Thymus (tissue), 14 donors: ENCODE measurements at places on chromosomes 2 and 18. TPM values are rescaled to one million over a fixed set of nuclear protein-coding genes. Genes with fewer than 3 reads are reported as not detected.
A peak's percentile ranks its signal among the peaks of the same experiment; 100 is the strongest.

NR4A2 gene
- total RNA-seq, result 0.61 TPM

DSC2 gene
- 11.1 TPM for total RNA-seq

CROCC2 gene
- total RNA-seq, result not detected

HMSD gene
- total RNA-seq, result 2.7 TPM

CTAGE1 gene
- not detected for total RNA-seq

LYPD6B gene
- total RNA-seq, result 0.24 TPM

ASXL2 gene
- total RNA-seq, result 7.4 TPM

CRYGD gene
- total RNA-seq, result not detected

MAP3K19 gene
- total RNA-seq, result 0.05 TPM

IL1RN gene
- total RNA-seq, result 2.7 TPM

LBH gene
- 149 TPM for total RNA-seq

ANTXR1 gene
- 4.4 TPM for total RNA-seq

HOXD12 gene
- not detected for total RNA-seq

DNA sequence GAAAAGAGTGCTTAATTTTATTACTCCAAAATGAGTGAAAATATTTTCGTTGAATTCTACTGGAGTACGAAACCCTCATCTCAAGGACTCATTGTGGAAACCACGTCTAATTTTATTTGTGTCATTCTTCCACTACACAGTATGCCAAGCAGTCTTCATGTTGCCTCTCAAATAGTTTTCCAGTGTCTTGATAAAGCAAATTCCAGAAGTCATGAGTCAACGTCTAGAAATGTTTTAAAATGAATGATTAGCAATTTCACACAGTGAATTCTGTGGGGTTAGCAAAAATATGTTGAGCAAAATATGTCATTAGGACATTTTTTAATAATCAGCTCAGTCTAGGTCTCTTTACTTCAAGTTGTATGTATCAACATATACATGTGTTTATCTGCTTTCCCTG, 865.5 kb downstream of the DSC3 start:
- DNase-seq, result no peak

DNA sequence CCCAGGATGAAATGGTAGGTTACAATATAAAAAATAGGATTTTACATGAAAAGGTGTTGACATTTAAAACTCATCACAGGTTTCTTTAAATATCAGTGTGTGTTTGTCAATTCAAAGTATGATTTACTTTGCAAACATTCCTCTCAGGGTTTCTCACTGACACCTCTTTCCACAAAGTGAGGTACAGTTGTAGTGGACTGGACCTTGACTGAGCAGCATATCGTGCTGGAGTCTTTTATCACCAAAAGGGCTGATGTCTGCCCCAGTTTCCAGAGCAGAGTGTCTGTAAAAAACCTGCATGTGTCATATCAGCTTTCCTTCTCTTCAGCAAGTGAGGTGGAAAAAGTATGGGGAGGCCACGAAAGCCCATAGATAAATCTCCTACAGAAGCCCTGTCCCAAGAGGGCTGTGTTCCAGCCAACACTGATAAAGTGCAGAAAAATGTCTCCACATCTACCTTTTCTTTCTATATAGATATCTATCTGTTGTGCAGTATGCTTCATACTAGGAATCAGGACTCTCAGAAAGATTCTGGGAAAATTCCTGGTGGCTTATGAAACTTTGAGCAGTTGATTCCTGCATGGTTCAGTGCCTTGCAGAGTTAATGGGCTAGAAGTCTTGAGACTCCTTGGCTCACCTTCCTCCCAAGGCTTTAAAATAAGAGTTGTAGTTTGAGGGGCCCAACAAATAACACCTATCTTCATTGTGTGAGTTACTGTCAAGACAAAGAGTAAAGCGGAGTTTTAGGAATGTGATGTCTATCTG, 6.9 kb downstream of the ACYP2 start:
- no peak for DNase-seq

- no peak for DNase-seq
Measured at GRCh38 chr2:215797676-215798075, 215.7 kb downstream of the MREG start.

DNA sequence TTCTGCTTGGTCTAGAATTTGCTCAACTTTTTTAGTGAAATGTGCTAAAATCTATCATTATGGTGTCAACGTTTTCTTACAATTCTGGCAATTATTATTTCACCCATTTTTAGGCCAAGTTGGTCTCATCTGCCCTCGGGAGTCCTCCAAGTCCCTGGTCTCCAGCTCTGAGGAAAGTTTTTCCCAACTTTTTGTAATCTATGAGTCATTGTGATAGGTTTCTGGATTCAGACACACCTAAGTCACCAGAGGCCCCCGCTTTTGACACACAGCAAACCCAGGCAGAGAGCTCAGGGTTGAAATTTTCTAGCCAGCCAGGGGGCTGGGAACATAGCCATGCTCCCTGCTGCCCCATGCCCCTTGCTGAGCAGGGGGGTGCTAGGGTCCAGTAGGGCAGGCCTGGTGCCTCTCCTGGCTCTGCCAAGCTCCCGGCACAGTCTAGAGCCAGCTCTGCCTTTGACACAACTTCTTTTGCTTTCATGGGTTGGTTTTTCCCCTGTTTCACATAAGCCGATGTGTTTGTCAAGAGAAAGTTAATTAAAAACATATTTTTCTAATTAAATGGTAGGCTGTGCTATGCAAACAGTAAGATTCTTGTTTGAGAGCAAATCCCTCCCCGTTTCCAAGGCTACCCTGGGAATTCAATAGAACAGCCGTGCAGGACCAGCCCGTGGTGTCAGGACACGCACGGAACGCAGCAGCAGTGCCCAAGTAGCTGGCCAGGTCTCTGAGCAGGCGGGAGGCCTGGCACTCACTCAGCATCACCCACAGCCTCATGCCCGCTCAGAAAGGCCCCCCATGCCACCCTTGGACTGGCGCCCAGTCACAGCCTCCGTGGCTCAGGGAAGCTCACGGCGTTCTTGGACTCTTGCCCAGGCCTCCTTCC, 25.5 kb upstream of the SNED1 start:
- no peak for DNase-seq

- no peak for DNase-seq
Measured at GRCh38 chr2:5315041-5315440, 377.1 kb upstream of the SOX11 start.

DNA sequence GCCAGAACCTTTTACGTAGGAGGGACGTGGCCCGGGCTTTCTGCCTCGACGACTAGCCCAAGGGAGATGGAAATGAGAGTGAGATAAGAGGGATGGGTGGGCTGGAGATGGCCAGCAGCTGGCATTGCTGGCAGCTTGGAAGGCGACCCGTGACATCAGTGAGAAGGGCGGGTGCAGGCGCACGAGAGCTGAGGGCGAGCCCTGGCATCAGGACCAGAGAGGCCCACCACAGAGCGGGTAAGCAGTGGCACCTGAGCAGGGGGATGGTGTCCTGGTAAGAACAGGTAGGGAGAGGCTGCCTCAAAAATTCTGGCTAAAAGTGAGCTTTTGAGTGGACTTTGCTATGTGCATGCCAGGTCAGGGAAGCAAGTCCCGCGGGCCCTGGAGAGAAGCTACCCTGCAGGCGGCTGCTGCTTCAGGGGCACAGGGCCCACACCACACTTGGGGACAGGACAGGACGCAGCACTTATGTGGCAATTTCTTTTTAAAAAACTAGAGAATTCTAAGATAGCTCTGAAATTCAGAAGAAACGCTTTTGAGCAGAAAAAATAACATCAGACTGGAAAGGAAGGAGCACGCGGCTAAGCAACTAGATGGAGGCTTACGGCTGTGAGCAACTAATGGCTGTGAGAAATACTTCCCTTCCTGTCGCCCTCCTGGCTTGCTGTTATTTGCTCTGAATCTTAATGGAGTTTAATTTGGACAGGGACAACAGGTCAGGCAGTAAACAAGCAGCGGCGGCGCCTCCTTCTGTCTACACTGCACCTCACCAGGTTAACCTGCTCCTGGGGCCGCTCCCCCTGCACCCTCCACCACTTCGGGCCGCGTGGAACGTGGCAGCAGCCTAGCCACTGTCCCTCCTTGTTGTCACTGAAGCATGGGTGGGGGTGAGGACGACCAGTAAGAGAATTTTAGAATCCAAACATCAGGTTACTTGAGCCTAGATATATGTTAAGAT, 20.5 kb downstream of the THAP4 start:
- no peak for DNase-seq

DNA sequence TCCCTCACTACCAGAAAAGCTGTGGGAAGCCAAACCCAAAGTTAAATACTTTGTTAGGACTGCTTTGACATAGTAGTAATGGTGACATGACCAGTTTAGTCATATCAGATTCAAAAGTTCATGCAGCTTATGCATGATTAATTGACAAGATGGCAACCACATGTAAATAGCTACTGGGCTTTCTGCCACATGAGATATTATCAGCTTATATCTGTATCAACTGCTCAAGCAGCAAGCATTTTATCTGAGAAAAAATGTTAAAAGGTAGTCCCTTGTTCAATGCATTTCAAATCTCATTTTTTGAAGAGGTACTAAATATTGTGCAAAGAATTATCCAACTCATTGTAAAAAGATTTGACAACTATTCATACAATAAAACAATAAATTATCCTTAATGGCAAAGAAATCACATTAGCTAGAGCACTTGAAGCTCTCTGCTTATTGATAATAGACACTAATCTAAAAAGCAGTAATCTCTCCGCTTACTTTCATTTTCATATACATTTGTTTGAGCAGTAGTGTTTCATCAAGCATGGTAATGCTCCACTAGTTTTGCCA, 993.6 kb upstream of the NXPH2 start:
- DNase-seq, result no peak

DNA sequence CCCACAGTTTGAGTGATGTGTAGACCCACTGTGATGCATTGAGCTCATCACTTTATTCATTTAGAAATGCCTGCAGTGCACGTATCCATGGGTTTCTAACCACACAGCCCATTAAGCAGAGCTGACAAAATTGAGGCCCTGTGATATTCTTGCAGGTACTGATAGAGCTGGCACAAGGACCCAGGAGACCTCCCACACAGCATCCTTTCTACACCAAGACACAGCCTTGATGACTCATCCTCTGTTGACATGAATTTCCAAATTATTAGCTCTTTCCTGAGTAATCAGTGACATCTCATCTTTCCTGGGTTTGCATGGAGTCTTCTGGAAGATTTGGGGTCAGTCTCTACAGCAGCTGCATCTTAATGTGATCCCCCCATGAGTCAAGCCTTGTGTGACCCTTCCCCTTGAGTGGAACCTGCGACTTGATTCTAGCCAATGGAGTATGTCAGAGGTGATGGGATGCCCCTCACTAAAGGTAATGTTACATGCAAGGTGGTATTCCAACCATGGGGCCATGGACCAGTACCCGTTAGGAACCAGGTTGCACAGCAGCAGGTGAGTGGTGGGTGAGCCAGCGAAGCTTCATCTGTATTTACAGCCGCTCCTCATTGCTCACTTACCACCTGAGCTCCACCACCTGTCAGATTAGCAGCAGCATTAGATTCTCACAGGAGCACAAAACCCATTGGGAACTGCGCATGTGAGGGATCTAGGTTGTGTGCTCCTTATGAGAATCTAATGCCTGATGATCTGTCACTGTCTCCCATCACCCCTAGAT, 181.1 kb upstream of the ARL4C start:
- no peak for DNase-seq

GRCh38 chr2:9772035-9772998, 71.0 kb upstream of the TAF1B start:
- DNase-seq, result no peak

GRCh38 chr18:76328140-76328539, 166.9 kb downstream of the ZNF516 start:
- DNase-seq, result no peak

- no peak for DNase-seq
Measured at GRCh38 chr2:18399601-18400000, 160.9 kb downstream of the RDH14 start.

DNA sequence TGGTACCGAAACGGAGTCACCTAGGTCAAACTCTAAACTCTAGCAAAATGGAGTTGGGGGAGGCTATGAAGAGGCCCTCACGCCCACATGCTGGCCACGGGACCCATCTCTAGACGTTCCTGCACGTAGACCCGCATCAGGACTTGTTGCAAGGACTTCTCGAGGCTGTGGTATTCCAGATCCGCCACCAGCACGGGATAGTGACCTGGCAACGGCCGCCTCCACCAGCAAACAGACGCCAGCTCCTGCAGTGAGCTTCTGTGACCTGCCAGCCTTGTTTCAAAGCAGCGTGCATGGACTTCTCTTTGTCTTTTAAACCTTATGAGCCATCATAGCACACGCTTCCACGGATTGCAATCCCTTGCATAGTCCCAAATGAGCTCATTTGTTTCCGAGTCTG, 40.3 kb upstream of the RALBP1 start:
- DNase-seq, result no peak

- no peak for DNase-seq
Measured at GRCh38 chr2:11923935-11924334, 177.5 kb downstream of the LPIN1 start.

DNA sequence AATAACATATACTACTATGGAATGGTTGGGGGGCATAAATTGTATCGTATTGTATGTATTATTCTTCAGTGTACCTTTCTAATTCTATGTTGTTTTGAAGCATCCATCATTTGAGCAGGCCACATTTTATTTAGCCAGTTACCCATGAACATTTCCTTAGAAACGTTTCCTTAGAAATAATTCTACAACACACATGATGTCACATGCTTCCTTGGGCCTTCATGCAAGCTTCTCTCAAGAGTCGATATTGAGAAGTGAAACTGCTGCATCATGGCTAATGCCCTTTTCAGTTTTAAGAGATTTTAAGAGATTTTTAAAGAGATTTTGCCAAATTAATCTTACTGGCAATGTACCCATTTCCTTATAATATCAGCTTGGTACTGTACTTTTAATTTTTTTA, 63.9 kb downstream of the ALPK2 start:
- peak; percentile 33 for DNase-seq

DNA sequence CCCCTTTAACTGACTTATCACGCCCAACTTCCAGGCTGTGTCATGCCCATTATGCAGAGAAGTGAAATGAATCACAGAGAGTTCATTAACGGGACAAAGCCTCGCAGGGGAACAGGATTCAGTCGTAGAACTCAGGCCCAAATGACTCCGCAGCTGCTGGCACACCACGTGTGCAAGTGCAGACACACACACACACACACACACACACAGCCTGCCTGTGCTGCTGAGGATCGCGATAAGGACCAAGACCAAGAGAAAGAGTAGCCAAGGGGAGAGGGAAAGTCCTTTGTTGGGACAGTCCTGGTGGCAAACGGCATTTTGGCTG, 90.0 kb upstream of the TAF1B start:
- DNase-seq, result no peak

DNA sequence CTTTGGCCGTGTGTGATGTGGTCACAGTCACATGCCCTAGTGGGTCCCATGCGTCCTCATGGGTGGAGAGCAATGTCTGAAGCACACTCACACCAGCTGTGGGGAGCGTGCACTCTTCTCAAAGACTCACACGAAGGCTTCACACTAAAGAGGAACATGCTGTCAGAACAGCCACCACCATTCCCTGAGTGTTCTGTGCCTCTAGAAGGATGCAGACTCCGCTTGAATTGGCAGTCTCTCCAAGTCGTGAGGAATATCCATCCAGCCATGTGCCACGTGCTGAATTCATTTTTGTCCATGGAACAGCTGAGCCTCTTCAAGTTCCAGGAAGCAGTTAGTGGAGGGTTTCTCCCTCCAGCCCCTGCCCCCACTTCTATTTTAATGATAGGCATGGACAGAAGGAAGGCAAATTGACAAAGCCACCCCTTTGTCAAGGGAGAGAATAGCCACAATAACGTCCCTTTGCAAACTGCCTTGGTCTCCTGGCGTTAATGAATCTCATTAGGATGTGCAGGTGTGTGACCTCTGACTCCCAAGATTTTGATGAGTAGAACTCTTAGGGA, 464.3 kb upstream of the ID2 start:
- no peak for DNase-seq
